ENCODE measurements at places on chromosomes 4 and X. TPM values are rescaled to one million over a fixed set of nuclear protein-coding genes. Genes with fewer than 3 reads are reported as not detected.

The LRRC66 gene
- 0.11 TPM for total RNA-seq

The PRAF2 gene
- 12.1 TPM for total RNA-seq

The GYPE gene
- not detected for total RNA-seq

The SPACA5 gene
- not detected for total RNA-seq

The SPIN2A gene
- 4.2 TPM for total RNA-seq

The RAB40A gene
- total RNA-seq: 0.09 TPM

The MAGED4 gene
- 62.3 TPM for total RNA-seq

The PNMA3 gene
- 7.8 TPM for total RNA-seq

The ZCCHC12 gene
- total RNA-seq: 1.3 TPM

DNA sequence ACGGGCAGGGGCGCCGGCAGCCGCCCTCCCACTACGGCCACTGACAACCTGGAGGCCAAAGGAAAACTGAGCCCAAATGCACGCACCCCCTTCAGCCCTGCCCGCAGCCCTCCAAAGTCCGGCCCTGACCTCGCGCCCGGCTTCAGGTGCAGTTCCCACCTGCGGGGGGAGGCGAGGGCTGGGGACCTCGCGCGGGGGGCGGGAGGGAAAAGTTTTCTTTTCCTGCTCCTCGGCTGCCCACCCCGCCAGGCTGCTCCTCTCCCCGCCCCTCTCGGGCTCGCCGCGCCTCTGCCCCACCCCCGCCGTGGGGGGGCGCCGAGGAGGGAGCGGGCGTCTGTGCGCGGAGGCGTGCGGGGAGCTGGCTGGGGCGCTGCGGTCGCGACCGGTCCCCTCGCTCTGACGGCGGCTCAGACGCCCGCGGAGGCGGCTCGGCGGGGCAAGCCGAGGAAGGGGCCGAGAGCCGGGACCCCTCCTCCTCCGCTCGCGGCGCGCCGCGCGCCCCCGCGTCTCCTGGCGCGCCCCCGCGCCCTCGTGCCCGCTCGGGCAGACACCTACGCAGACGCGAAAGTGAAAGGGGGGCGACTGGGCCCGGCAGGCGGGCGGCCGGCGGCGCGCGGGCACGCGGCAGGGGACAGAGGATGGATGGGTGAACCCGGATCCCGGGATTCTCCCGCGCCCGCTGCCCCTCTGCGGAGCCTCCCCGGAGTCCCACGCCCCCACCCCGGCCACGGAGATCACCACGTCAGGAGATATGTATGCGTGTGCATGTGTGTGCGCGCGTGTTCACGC, 3.1 kb upstream of the NR3C2 start:
- no peaks in the 10 kb centered on the region for H3K4me1 ChIP-seq
- H3K4me3 ChIP-seq: peak overlapping the region; percentile 73
- H3K27me3 ChIP-seq: peaks cover 22% of the 10 kb centered on the region

- H3K4me3 ChIP-seq: no peak overlapping the region
- no peaks in the 10 kb centered on the region for H3K27me3 ChIP-seq
- DNase-seq: no peak
- H3K4me1 ChIP-seq: no peaks in the 10 kb centered on the region
These were observed 698.0 kb downstream of the FAT4 start for GRCh38 chr4:126012691-126013290.

DNA sequence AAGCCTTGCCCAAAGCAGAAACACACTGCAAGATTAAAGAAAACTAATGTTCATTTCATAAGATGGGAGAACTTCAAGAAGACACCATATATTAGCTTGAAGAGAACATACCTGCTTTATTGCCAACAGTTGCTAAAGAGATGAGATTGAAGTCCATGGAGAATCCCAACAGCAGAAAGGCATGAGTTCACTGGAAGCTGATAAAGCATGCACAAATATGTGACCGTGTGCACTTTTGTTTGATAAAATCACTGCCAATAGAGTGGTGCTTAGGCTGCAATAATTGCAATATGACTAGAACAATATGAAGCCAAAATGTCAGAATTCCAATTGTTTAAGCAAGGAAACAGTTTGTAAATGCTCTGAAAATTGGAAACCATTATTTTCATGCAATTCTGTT, 125.9 kb upstream of the PPARGC1A start:
- DNase-seq: no peak
- H3K36me3 ChIP-seq: no peaks in the 10 kb centered on the region
- no peak overlapping the region for H3K4me3 ChIP-seq
- H3K4me1 ChIP-seq: no peaks in the 10 kb centered on the region

DNA sequence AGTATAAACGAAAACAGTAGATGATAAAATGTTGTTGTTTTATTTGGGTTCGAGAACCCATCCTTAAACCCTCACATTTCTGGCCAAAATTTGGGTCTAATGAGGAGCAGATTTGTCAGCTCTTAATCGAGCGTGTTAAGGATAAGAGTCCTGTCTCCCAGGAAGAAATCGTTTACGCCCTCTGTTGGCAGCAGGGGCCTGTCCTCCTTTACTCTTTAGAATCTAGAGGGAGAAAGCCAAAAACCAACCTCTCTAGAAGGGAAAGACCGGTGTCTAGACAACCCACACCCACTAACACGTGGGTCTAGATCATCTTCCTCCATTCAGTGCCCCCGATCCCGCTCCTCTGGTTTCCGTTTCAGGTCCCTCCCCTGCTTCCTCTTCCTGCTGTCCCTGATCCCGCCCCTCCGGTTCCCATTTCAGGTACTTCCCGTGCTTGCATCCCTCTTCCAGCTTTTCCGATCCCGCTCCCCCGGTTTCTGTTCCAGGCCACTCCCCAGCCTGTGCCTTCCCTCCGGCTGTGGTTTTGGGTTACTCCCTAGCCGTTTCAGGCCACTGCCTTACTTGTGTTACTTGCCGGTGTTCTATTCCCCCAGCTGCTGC, 339.1 kb downstream of the PAPSS1 start:
- H3K27ac ChIP-seq: no peak overlapping the region
- no peaks in the 10 kb centered on the region for H3K36me3 ChIP-seq
- H3K27me3 ChIP-seq: no peaks in the 10 kb centered on the region
- no peaks in the 10 kb centered on the region for H3K4me1 ChIP-seq
- DNase-seq: no peak
- no peak overlapping the region for H3K4me3 ChIP-seq

DNA sequence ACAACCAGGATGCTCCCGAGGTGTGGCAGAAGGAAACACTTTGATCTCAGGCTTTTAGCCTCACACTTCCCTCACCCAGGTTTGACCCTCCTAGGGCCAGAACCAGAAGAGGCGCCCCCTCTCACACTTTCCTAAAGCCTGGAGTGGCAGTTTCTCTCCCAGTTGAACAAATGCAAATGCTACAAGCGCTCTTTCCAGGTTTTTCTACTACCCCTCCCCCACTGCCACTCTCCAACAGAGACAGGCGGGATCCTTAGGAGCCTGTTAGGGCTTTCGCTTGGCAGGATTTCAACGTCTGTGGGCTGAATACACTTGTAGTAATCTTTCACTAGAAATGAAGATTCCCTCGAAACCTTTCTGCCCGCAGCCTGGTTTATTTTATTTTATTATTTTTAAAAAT, 2.4 kb downstream of the TSC22D3 start:
- no peaks in the 10 kb centered on the region for H3K36me3 ChIP-seq
- peaks cover 6% of the 10 kb centered on the region for H3K4me1 ChIP-seq
- DNase-seq: no peak
- H3K27me3 ChIP-seq: peaks cover 28% of the 10 kb centered on the region

DNA sequence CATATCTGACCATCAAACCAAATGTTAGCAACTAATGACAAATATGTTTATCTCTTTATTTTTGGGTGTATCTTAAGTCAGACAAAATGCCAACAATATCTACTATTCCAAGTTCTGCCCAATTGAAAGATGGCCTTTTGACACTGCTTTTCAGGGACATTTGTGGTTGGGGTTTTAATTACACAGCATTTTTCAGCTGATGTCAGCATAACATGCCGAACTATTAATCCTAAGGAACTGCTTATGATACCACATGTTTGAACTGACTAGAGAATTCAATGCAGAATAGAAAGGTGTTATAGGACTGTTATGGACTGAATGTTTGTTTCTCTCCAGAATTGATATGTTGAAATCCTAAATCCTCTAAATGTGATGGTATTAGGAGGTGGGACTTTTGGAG, 445.1 kb downstream of the TMA16 start:
- H3K4me3 ChIP-seq: no peak overlapping the region
- no peak overlapping the region for H3K27ac ChIP-seq
- no peaks in the 10 kb centered on the region for H3K4me1 ChIP-seq
- DNase-seq: no peak
- no peaks in the 10 kb centered on the region for H3K36me3 ChIP-seq
- no peaks in the 10 kb centered on the region for H3K27me3 ChIP-seq

GRCh38 chr4:183266371-183266770, 53.7 kb downstream of the CLDN22 start:
- no peak overlapping the region for H3K27ac ChIP-seq
- DNase-seq: no peak
- H3K4me1 ChIP-seq: no peaks in the 10 kb centered on the region
- no peak overlapping the region for H3K4me3 ChIP-seq

- H3K36me3 ChIP-seq: peaks cover 2% of the 10 kb centered on the region
- H3K27ac ChIP-seq: no peak overlapping the region
- DNase-seq: no peak
- H3K4me1 ChIP-seq: peaks cover 4% of the 10 kb centered on the region
These were observed 2.9 kb downstream of the USP11 start for GRCh38 chrX:47235691-47236103.

DNA sequence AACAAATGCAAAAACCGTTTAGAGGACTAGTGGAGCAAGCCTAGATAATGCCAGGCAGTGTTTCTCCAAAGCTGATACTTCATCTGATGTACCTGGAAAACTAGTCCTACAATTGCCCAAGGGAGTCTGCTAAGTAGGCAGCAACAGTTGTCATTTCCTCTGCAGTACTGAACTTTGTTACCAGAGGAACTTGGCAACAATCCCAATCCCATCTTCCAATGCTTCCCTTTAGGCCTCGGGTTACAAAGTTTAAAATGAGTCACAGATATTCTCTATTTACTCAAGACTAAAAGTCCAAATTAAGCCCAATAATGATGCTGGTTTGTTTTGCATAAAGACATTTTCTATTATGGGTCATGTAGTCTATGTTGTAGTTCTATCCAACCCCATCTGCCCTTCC, 120.0 kb upstream of the GLRA2 start:
- H3K27me3 ChIP-seq: no peaks in the 10 kb centered on the region
- no peaks in the 10 kb centered on the region for H3K4me1 ChIP-seq
- H3K4me3 ChIP-seq: no peak overlapping the region
- no peaks in the 10 kb centered on the region for H3K36me3 ChIP-seq

GRCh38 chrX:121120690-121121605, 73.5 kb downstream of the GLUD2 start:
- H3K4me1 ChIP-seq: no peaks in the 10 kb centered on the region
- H3K4me3 ChIP-seq: no peak overlapping the region
- no peak overlapping the region for H3K27ac ChIP-seq
- no peak for DNase-seq
- no peaks in the 10 kb centered on the region for H3K27me3 ChIP-seq

DNA sequence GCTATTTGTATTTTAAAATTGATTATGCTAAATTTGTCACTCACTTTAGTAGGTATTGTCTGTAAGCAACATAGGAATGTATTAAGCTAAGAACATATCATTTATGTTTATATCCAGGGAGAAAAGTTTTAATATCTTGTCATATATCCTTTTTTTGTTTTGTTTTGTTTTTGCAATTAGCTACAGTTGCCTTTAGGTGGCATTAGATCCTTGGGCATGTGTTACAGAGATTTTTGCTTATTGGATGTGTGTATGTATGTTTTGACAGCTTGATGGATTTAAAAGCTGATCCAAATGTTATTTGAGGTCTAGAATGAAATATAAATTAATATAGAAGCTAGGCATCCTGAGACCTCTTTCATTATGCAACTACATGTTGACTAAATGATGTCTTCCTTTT, 36.1 kb upstream of the OTUD4 start:
- no peaks in the 10 kb centered on the region for H3K4me1 ChIP-seq
- no peak overlapping the region for H3K27ac ChIP-seq
- no peaks in the 10 kb centered on the region for H3K36me3 ChIP-seq

- no peaks in the 10 kb centered on the region for H3K4me1 ChIP-seq
- H3K27ac ChIP-seq: no peak overlapping the region
- DNase-seq: no peak
- no peak overlapping the region for H3K4me3 ChIP-seq
- H3K36me3 ChIP-seq: no peaks in the 10 kb centered on the region
- H3K27me3 ChIP-seq: no peaks in the 10 kb centered on the region
These were observed 19.0 kb downstream of the GAB3 start for GRCh38 chrX:154731881-154732280.

DNA sequence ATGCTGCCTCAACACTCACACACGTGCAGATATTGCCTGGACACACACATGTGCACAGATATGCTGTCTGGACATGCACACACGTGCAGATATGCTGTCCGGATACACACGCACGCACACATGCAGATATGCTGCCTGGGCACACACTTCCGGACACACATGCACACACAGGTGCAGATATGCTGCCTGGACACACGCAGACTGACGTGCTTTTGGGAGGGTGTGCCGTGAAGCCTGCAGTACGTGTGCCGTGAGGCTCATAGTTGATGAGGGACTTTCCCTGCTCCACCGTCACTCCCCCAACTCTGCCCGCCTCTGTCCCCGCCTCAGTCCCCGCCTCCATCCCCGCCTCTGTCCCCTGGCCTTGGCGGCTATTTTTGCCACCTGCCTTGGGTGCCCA, 14.7 kb downstream of the FGFRL1 start:
- H3K4me1 ChIP-seq: peaks cover 14% of the 10 kb centered on the region
- no peaks in the 10 kb centered on the region for H3K36me3 ChIP-seq
- 0 out of 2 replicates have a peak, but pooled peaks cover 5% of the 10 kb centered on the region for H3K27me3 ChIP-seq
- H3K4me3 ChIP-seq: no peak overlapping the region
- DNase-seq: no peak

DNA sequence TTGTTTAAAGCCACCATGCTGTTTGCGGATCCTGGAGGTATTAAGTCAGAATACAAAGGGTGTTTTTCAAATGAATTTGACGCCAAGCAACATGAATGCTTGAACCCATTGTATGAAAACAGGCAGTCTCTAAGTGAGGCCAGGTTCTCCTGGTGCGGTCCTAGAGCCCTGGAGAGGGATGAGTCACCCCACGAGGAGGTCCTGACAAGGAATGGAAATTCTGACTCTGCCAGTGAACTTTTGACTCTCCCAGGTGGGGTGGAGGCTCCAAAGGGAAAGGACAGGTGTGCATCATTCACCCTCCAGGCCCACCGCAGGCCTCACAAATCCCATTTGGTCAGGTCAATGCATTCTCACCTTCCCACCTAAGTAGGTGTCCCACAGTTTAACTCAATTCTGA, 1.5 kb downstream of the TRIM2 start:
- no peak for DNase-seq
- peaks cover 35% of the 10 kb centered on the region for H3K4me1 ChIP-seq
- H3K27ac ChIP-seq: 0 out of 2 replicates have a peak overlapping the region, but pooled peaks have one; percentile 15
- peak overlapping the region; percentile 48 for H3K4me3 ChIP-seq
- no peaks in the 10 kb centered on the region for H3K36me3 ChIP-seq
- H3K27me3 ChIP-seq: no peaks in the 10 kb centered on the region
